Smooth muscle cell of trachea (primary cell): ENCODE measurements at places on chromosomes 2 and 18. TPM values are rescaled to one million over a fixed set of nuclear protein-coding genes. Genes with fewer than 3 reads are reported as not detected.

The TMEM87B gene
- total RNA-seq = 20.9 and 30.3 TPM in 2 replicates

The SAG gene
- total RNA-seq = not detected in 2 replicates

The METAP1D gene
- 6.8 TPM in 2 replicates for total RNA-seq

The PARD3B gene
- total RNA-seq = 15.7 and 23.5 TPM in 2 replicates

The RNPEPL1 gene
- 30.1 and 36.4 TPM in 2 replicates for total RNA-seq

The TOGARAM2 gene
- total RNA-seq = 0.17 and 0.29 TPM in 2 replicates

The TYMS gene
- 17.2 and 57.2 TPM in 2 replicates for total RNA-seq

The ERMN gene
- total RNA-seq = not detected in 2 replicates

The TSPYL6 gene
- under 0.01 TPM in 1 of 2 replicates, not detected in the other for total RNA-seq

The ARHGAP15 gene
- not detected in 2 replicates for total RNA-seq

The FOXD4L1 gene
- total RNA-seq = 0.15 and 0.17 TPM in 2 replicates

The RPE gene
- total RNA-seq = 104 and 110 TPM in 2 replicates

The PAX8 gene
- total RNA-seq = 0.87 and 1.5 TPM in 2 replicates

The DOK6 gene
- 1.5 and 5.6 TPM in 2 replicates for total RNA-seq

The FAM124B gene
- 0.44 TPM in 1 of 2 replicates, not detected in the other for total RNA-seq

The AMER3 gene
- under 0.01 TPM in 1 of 2 replicates, not detected in the other for total RNA-seq

The ITM2C gene
- 63.4 and 97.1 TPM in 2 replicates for total RNA-seq

The CLEC4F gene
- total RNA-seq = not detected in 2 replicates

The RFTN2 gene
- 3.6 and 4.0 TPM in 2 replicates for total RNA-seq

The PRSS56 gene
- total RNA-seq = not detected in 2 replicates

The SETBP1 gene
- total RNA-seq = 3.6 and 6.5 TPM in 2 replicates

The MARCO gene
- total RNA-seq = not detected in 2 replicates

The CABYR gene
- 7.7 and 10.1 TPM in 2 replicates for total RNA-seq

The IL36RN gene
- not detected in 2 replicates for total RNA-seq

The ANKRD44 gene
- 8.0 and 8.3 TPM in 2 replicates for total RNA-seq

The CD8A gene
- total RNA-seq = not detected in 2 replicates

The DLGAP1 gene
- total RNA-seq = 0.17 and 3.1 TPM in 2 replicates

The PPIG gene
- total RNA-seq = 28.9 and 31.9 TPM in 2 replicates

The CROCC2 gene
- 0.50 and 1.0 TPM in 2 replicates for total RNA-seq

The DSC2 gene
- total RNA-seq = under 0.01 TPM in 1 of 2 replicates, not detected in the other

The NEU4 gene
- under 0.01 TPM in 1 of 2 replicates, not detected in the other for total RNA-seq

The PDE1A gene
- 26.5 and 75.3 TPM in 2 replicates for total RNA-seq

The CCL20 gene
- total RNA-seq = 2.2 TPM in 1 of 2 replicates, not detected in the other

The RNF152 gene
- total RNA-seq = 9.2 and 14.7 TPM in 2 replicates

The IL1RL1 gene
- 0.33 and 0.44 TPM in 2 replicates for total RNA-seq

The SNORC gene
- 0.29 and 1.7 TPM in 2 replicates for total RNA-seq

The TANC1 gene
- 23.0 and 26.8 TPM in 2 replicates for total RNA-seq

The SLC5A7 gene
- not detected in 2 replicates for total RNA-seq

The CCDC68 gene
- 2.6 and 4.6 TPM in 2 replicates for total RNA-seq

The RBFA gene
- total RNA-seq = 23.7 and 29.4 TPM in 2 replicates

The SNED1 gene
- 52.9 and 124 TPM in 2 replicates for total RNA-seq

The SKA1 gene
- 1.5 and 15.6 TPM in 2 replicates for total RNA-seq

The EVX2 gene
- total RNA-seq = not detected in 2 replicates

The RBM43 gene
- total RNA-seq = 8.4 and 12.2 TPM in 2 replicates
